SIG-M5 (cell line): ENCODE measurements at places on chromosomes 5 and 9.
A peak's percentile ranks its signal among the peaks of the same experiment; 100 is the strongest.

GRCh38 chr9:15068261-15068660 is 158.0 kb upstream of the FREM1 start:
- no peak for DNase-seq

- no peak for DNase-seq
Observed at GRCh38 chr5:40220260-40220659, 459.5 kb upstream of the PTGER4 start.

DNA sequence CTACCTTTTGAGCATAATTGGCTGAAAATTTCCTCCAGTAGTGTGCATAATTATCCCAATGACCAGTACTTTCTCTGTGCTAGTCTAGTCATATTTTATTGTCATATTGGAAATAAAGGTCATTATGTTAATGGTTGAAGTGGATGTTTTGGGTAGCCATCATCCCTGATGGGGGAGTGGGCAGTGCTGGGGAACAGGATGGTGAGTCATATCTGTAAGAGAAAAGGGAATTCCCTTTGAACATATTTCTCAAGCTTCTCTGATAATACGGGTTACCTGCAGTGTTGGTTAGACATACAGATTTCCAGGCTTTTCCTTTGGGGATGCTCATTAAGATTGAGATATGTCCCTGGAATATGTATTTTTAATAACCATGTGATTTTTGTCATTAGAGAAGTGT is 33.3 kb upstream of the SPATA31D4 start:
- DNase-seq: no peak

- DNase-seq: no peak
Observed at GRCh38 chr9:131304676-131305355, 15.3 kb downstream of the PLPP7 start.

GRCh38 chr9:89422151-89422975 is 75.5 kb downstream of the SEMA4D start:
- DNase-seq: peak; percentile 27

DNA sequence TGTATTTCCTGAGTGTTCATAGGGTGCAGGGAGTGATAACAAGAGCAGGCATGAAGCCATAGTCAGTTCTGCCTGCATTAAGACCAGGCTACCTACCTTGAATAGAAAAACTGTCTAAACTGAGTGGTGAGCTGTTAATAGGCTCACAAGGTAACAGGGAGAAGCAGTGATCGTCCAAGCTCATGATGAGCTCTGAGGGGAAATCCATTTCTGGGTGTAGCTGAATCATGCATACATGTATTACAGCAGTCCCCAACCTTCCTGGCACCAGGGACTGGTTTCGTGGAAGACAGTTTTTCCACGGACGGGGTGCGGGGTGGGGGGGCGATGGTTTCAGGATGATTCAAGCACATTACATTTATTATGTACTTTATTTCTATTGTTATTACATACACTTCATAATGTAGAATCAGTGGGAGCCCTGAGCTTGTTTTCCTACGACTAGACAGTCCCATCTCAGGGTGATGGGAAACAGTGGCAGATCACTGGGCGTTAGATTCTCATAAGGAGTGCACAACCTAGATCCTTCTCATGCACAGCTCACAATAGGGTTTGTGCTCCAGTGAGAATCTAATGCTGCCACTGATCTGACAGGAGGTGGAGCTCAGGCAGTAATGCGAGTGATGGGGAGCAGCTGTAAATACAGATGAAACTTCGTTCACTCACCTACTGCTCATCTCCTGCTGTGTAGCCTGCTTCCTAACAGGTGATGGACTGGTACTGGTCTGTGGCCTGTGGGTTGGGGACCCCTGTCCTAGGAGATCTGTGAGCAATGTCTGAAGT is 100.0 kb upstream of the IL6ST start:
- no peak for DNase-seq

- no peak for DNase-seq
Observed at GRCh38 chr9:5790923-5791322, 42.0 kb downstream of the ERMP1 start.

DNA sequence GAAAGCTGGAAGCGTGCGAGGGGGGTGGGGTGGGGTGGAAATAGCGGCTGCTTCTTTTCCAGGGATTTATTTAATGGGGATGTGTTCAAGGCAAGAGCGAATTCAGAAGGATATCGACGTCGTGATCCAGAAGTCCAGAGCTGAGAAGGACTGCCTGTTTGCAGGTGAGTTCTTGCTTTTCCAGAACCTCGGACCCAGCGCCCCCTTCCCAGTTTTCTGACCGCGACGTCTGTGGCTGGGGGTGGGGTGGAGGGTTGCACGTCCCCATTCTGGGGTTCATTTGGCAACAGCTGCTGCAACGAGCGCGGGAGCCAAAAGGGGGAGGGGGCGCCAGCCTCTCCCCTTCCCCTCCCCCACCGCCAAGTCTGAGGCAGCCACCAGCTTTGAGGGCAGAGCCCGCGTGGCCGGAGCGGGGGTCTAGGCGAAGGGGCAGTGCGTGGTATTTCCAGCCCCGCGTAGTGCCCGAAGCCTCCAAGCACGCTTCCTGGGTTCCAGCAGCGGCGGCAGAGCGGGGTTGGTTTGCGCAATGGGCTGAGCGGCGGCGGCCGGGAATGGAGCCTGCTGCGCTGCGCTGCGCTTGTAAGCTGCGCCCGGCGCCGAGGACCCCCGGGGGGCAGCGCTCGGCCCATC is 701 bp downstream of the PARP8 start:
- DNase-seq: no peak

DNA sequence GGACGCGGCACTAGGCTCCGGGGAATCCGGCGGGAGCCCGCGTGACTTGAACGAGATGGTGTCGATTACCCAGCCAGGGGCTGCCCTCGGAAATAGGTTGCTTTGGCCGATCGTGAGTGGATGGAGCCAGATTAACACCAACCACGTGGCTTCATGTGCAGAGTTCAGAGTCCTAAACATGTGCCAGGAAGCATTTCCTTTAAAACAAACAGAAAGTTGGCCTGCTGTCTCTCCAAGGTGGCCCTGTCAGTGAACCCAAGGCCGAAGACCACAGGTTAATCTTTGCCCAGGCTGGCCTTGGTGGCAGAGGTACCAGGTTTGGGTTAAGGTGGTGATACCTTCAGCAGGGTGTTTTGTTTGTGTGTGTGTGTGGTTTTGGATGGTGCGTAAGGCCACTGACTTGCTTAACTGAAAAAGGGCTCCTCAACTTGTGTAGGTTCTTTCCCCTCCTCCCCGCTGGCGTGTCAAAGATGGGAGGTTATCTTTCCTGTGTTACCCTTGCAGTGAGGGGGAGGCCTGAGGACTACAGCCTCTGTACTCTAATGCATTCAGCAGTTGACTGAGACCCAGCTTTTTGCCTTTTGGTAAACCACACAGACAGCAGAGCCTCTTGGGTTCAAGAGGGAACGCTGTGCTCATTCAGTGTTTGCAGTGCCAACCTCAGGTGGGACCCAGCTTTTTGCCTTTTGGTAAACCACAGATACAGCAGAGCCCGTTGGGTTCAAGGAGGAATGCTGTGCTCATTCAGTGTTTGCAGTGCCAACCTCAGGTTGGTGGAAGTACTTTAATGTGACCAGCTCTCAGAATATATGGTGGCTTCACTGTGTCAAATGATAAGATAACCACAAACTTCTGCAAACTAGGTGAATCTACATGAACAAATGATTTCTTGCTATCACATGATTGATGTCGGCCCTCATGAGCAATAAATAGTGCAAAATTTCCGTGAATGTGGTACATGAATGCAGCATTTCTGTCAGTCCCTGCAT is 1.4 kb downstream of the IQGAP2 start:
- DNase-seq: no peak

DNA sequence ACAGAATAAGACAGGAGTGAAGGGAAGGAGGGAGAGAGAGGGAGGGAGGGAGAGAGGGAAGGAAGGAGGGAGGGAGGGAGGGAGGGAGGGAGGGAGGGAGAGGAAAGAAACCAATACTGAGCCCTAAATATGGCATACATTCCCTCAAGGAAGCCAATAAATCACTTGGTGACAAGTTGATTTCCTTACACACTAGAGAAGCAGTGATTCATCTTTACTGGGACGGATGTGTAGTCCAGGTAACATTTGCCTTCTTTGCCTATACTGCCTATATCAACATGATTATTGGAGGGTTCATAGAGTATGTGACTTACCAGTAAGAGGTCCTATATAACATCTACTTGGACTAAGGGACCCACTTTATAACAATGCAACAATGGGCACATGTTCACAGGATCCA is 83.2 kb downstream of the TRIM36 start:
- DNase-seq: no peak

GRCh38 chr9:134488331-134489280 is 153.0 kb upstream of the COL5A1 start:
- DNase-seq: no peak

DNA sequence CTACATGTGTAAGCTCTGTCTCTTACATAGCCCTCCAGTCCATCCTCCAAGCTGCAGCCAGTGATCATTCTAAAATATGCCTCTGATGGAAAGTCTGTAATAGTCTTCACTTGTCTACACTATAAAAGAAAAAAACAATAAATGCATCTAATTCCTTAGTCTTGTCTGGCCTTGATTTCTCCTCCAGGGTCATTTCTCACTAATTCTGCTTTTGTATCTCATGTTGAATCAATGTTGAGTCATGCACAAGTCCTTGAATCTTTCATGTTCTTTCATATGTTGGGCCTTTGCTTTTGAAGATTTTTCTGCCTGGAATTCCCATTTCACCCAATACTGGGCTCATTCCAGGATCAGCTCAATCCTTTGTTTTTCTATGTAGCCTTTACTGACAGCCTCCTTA is 121.1 kb upstream of the TRIM32 start:
- no peak for DNase-seq

DNA sequence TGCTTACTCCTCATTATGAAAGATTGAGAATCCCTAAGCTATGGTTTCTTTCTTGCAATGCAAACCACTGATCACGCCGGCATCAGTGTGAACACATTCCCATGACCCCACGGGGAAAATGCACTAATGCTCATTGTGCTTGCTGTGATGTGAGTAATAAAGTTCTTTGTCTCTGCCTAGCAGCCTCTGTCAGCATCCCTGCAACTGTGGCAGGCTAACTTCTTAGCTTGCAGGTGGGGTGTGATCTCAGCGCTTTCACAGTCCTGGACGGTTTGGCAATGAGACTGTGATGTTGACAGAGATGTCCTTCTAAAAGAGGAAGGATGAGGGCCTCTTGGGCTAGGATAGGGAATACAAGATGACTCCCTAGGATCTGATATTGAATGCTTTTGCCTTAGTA is 1218.7 kb downstream of the EFNA5 start:
- DNase-seq: no peak
